ENCODE measurements at places on chromosomes 1 and 21. TPM values are rescaled to one million over a fixed set of nuclear protein-coding genes. Genes with fewer than 3 reads are reported as not detected.

DNA sequence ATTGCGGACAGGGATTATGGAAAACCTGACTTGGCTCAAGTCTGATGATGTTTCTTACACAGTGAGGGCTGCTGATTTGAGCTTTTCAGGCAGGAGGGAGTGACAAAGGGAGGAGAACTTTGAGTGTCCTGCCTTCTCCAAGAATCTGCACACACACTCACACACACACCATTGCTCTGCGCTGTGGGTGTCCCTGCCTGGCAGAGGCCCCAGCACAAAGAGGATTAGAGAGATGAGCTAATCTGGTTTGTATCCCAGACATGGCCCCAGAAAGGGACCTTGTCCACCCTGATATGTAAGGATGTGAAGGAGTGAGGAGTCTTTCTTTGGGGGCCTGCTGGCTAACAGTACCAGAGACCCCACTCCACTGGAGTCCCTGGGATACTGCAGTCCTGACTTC lies 5.9 kb upstream of the WNT2B start:
- DNase-seq, result no peak
- H3K4me3 ChIP-seq, result no peak overlapping the region
- H3K27me3 ChIP-seq, result no peaks in the 10 kb centered on the region

DNA sequence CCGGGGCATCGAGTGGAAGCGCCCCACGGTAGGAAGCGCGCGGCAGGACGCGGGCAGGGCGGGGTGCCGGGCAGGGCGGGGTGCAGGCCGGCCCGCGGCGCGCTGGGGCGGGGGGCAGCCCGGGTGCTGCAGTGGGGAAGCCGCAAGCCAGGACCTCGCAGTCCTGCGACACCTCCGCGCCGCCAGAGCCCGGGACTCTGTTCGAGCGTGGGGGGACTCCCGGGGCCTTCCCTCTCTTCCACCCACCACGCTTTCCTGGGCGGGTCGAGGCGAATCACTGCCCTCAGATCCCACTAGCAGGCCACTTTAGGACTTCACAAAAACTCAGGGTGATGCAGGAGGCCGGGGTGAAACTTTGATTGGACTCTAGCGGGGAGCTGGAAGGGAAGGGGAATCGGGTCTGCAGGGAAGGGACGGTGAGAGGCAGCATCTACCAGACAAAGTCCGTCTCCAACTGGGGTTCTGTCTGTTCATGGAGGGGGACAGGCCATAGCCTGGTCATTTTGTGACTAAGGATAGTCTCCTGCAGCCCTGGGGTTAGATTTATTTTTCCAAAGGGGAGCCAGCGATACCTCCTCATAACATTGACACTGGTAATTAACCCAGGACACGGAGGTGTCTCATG lies 623 bp downstream of the CAPN2 start:
- no peak for DNase-seq
- no peaks in the 10 kb centered on the region for H3K36me3 ChIP-seq
- H3K27ac ChIP-seq, result peak overlapping the region; percentile 91
- no peaks in the 10 kb centered on the region for H3K27me3 ChIP-seq

CHD1L gene
- total RNA-seq, result 22.0 TPM

SPATA17 gene
- 0.96 TPM for total RNA-seq

GRCh38 chr1:34796990-34797389 lies 4.2 kb downstream of the GJA4 start:
- no peak overlapping the region for H3K27ac ChIP-seq
- H3K4me3 ChIP-seq, result no peak overlapping the region
- H3K4me1 ChIP-seq, result no peaks in the 10 kb centered on the region
- peaks cover 6% of the 10 kb centered on the region for H3K27me3 ChIP-seq

All from prostate gland (tissue), 2 donors.